ENCODE measurements at places on chromosomes 7 and 10. TPM values are rescaled to one million over a fixed set of nuclear protein-coding genes. Genes with fewer than 3 reads are reported as not detected.

HTR7 gene
- not detected for total RNA-seq

LUC7L2 gene
- total RNA-seq: 158 TPM

SPOCK2 gene
- 14.9 TPM for total RNA-seq

RBP4 gene
- total RNA-seq: 5.4 TPM

CYP26C1 gene
- 0.22 TPM for total RNA-seq

GRCh38 chr10:112461029-112461887 lies 14.2 kb downstream of the VTI1A start:
- H3K27me3 ChIP-seq: no peaks in the 10 kb centered on the region
- no peak overlapping the region for H3K27ac ChIP-seq
- H3K36me3 ChIP-seq: peaks cover 12% of the 10 kb centered on the region
- no peak for DNase-seq

- no peak overlapping the region for H3K4me3 ChIP-seq
- no peak overlapping the region for H3K27ac ChIP-seq
- H3K27me3 ChIP-seq: no peaks in the 10 kb centered on the region
- no peak for DNase-seq
- H3K36me3 ChIP-seq: no peaks in the 10 kb centered on the region
These were observed 77.6 kb downstream of the FBXL13 start for GRCh38 chr7:102996957-102997356.

GRCh38 chr10:77062381-77062780 lies 575.2 kb downstream of the KCNMA1 start:
- H3K27me3 ChIP-seq: no peaks in the 10 kb centered on the region
- H3K4me1 ChIP-seq: no peaks in the 10 kb centered on the region
- no peak overlapping the region for H3K4me3 ChIP-seq
- no peak for DNase-seq
- no peak overlapping the region for H3K27ac ChIP-seq

DNA sequence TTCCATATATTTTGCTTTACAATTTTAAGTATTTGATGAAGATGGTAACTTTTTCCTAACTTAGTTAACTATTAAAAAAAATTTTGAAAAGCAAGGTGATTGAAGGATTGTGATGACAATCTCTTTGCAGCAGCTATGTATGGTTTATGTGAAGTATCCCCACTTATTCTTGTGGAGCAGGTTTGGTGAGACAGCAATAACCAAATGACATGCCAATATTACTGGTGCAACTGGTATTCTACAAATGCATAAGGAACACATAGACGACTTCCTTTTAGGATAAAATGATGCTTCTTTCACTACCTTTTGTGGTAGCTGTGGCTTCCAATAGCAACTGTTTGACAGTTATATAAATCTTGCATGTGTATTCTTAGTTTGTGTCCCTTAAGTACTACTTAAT lies 465.3 kb downstream of the PLXDC2 start:
- no peaks in the 10 kb centered on the region for H3K27me3 ChIP-seq
- H3K36me3 ChIP-seq: no peaks in the 10 kb centered on the region
- no peaks in the 10 kb centered on the region for H3K4me1 ChIP-seq
- DNase-seq: no peak

GRCh38 chr7:20224025-20224424 lies 6.8 kb upstream of the MACC1 start:
- H3K4me1 ChIP-seq: no peaks in the 10 kb centered on the region
- H3K4me3 ChIP-seq: no peak overlapping the region
- H3K36me3 ChIP-seq: no peaks in the 10 kb centered on the region
- H3K27me3 ChIP-seq: no peaks in the 10 kb centered on the region

- peaks cover 19% of the 10 kb centered on the region for H3K4me1 ChIP-seq
- H3K36me3 ChIP-seq: no peaks in the 10 kb centered on the region
- H3K27me3 ChIP-seq: no peaks in the 10 kb centered on the region
- no peak for DNase-seq
These were observed 35.8 kb upstream of the BHLHA15 start for GRCh38 chr7:98175260-98175940.

- no peaks in the 10 kb centered on the region for H3K27me3 ChIP-seq
- no peak overlapping the region for H3K4me3 ChIP-seq
- no peaks in the 10 kb centered on the region for H3K36me3 ChIP-seq
- no peaks in the 10 kb centered on the region for H3K4me1 ChIP-seq
- DNase-seq: no peak
These were observed 4.3 kb downstream of the ANKRD1 start for GRCh38 chr10:90916392-90917237.

DNA sequence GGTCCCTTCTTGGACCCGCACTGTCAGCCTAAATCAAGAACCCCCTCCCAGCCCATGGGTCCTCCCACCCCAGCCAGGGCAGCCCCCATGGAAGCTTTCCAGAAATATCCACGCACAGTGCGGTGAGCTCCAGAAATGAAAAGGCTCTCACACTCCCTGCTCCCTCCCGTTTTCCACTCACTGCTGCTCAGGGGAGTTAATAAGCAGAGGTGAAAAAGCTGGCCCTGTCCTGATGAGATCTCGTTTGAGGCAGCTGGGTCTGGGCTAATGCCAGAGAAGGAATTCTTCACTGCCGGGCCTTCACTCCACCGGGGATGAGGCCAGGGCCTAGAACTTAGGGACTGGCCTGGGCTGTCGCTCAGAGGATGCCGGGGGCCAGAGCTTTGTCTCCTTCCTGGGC lies 102.2 kb downstream of the ZMIZ1 start:
- H3K27me3 ChIP-seq: no peaks in the 10 kb centered on the region
- H3K4me1 ChIP-seq: peaks cover 15% of the 10 kb centered on the region
- H3K27ac ChIP-seq: no peak overlapping the region
- no peak overlapping the region for H3K4me3 ChIP-seq
- peaks cover 24% of the 10 kb centered on the region for H3K36me3 ChIP-seq

DNA sequence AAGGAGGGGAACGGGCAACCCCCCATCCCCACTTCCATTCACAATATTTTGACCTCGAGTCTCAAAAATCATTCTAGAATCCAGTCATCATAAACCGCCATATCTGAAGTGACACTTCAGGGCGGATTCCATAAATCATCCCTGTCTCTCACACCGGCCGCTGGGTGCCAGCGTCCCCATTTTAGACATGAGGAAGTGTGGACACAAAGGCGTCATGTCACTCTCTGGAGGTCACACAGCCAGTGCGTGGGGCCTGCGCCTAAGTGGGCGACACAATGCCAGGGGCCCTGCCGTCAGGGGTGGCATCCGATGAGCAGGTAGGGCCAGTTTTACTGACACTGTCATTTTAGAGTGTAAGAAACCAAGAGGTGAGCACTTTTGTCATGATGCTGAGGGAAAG lies 19.5 kb downstream of the KCNH2 start:
- no peak for DNase-seq
- no peak overlapping the region for H3K27ac ChIP-seq
- no peaks in the 10 kb centered on the region for H3K27me3 ChIP-seq
- H3K36me3 ChIP-seq: no peaks in the 10 kb centered on the region
- H3K4me3 ChIP-seq: no peak overlapping the region

- no peak overlapping the region for H3K4me3 ChIP-seq
- H3K27ac ChIP-seq: no peak overlapping the region
- DNase-seq: no peak
- no peaks in the 10 kb centered on the region for H3K4me1 ChIP-seq
- H3K27me3 ChIP-seq: no peaks in the 10 kb centered on the region
These were observed 55.6 kb upstream of the PNLIP start for GRCh38 chr10:116490028-116490662.

DNA sequence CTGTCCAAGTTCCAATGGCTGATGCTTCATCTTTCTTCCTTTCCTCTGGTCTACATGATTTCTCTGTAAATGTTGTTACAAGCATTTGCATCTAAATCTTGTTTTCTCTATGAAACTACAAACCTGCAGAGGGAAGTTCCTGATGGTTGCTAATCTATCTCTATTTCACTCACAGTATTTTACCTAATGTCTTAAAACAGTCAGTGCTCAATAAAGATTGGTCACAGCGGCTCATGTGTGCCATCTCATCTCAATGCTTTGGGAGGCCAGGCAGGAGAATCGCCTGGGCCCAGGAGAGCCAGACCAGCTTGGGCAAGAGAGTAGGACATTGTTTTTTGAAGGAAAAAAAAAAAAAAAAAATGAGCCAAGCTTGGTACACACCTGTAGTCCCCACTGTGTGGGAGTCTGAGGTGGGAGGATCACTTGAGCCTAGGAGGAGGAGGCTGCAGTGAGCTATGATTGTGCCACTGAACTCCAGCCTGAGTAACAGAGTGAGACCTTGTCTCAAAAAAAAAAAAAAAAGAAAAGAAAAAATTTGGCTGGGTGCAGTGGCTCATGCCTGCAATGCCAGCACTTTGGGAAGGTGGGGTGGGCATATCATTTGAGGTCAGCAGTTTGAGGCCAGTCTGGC lies 71.3 kb upstream of the ARMC3 start:
- H3K4me3 ChIP-seq: no peak overlapping the region
- no peaks in the 10 kb centered on the region for H3K4me1 ChIP-seq
- no peaks in the 10 kb centered on the region for H3K36me3 ChIP-seq
